ENCODE measurements at places on chromosomes 6 and 20. TPM values are rescaled to one million over a fixed set of nuclear protein-coding genes. Genes with fewer than 3 reads are reported as not detected.

Gene BTN3A1
- total RNA-seq = 61.7 TPM

Gene OR2H1
- not detected for total RNA-seq

DNA sequence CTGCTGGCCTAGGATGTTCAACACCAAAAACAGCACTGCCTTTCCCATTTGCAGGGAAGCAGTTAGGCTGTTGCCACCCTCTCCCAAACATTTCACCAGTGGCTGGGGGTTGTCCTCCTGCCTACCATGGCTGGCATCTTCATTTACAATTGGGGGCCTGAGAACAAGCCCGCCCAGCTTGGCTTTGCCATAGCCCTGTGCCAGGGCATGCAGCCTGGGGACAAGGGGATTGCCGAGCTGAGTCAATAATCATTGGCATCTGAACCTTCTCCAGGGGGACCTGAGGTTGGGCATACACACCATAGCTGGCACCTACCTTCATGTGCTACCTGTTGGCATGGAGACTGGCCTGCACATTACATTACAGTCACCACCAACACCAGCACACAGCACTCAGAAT is 345.1 kb downstream of the KHDRBS2 start:
- DNase-seq = no peak

Gene DEFB124
- not detected for total RNA-seq

- DNase-seq = no peak
Measured at GRCh38 chr6:169738204-169738975, 13.0 kb downstream of the DYNLT2 start.

Gene USP49
- 7.7 TPM for total RNA-seq

DNA sequence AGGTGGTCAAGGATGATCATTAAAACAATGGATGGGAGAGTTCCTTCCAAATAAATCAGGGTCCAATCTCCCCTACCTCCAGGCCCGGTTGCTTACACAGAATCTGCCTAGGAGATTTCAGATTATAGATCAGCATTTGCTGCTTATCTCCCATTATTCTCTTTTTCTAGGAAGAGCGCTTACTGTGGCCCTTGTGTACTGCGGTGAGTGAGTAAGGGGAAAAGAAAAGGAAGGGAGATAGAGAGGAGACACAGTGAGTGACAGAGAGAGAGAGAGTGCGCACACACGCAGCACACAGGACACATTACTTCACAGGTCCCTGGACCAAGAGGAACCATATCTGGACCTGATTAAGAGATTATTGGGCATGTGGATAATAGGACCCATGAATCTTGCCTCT is 6.2 kb downstream of the LATS1 start:
- no peak for DNase-seq

Gene VPS52
- 97.2 TPM for total RNA-seq

- DNase-seq = no peak
Measured at GRCh38 chr20:22723659-22724058, 139.3 kb upstream of the FOXA2 start.

GRCh38 chr6:6907286-6907685 is 200.5 kb upstream of the RREB1 start:
- DNase-seq = no peak

DNA sequence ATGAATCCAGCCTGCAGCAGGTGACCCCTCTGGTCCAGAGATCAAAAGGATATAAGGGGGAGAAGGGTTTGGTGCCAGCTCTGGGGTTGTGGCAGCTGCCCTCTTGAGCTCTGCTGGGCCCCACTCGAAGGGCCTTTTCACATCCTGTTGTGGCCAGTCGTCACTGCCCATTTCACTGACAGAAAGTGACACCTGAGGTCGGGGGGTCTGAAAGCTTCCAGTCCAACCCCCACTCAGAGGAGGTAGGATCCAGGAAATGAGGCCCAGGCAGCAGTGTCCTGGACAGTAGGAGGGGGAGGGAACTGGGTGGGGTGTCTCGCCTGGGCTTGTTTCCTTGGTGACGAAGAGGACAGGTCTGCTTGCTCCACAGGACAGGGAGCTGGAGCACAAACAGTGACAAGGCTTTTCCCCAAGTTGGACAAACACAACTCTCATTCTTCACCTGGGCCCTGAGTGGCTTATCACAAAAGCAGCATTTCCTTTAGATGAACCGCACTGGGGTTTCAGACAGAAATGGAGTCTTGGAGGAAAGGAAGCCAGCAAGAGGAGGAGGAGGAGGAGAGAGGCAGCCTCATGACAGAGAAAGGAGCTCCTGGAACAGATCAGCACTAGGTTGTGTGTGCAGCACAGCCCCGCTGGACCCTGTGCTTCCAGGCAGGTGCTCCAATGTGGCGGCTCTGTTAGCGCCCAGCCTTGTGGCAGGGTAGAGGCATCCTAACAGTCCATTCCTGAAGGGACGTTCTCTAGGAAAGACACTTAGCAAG is 11.0 kb downstream of the FRS3 start:
- DNase-seq = no peak

Gene NR2E1
- not detected for total RNA-seq

Gene TMEM170B
- 2.6 TPM for total RNA-seq

Gene RSPO3
- not detected for total RNA-seq

Gene MAFB
- 0.61 TPM for total RNA-seq

Gene HTR1B
- total RNA-seq = not detected

DNA sequence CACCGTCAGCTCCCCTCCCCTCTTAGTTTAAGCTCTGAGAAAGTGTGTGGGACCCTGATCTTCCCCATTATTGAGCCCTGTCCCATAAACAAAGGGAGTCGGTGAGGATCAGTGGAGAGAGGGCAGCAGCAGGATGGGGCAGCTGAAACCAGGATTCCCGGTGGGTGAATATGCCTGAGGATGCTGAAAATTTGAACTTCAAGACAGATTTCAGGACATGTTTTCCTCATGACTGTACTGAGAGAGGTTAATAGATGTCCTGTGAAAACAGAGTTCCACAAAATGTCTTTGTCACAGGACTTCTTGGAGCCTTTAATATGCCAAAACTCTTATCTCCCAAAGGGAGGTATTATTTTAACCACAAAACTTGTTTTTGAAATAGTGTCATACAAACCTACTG is 53.5 kb upstream of the SLC22A16 start:
- DNase-seq = no peak

Gene RIMS1
- total RNA-seq = not detected

- DNase-seq = no peak
Measured at GRCh38 chr6:72580281-72580940, 41.5 kb upstream of the KCNQ5 start.

DNA sequence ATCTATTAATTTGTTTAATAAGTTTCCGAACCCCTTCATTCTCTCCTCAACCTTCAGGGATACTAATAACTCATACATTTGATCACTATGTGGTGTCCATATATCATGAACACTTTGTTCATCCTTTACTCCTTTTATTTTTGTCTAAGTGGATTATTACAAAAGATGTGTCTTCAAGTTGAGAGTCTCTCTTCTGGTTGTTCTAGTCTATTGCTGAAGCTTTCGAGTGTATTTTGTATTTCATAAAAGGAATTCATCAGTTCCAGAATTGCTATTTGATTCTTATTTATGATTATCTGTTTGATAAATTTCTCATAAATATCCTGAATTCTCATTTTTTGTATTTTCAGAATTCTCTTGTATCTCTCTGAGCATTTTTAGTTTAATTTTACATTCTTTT is 96.5 kb upstream of the RUNX2 start:
- no peak for DNase-seq

- no peak for DNase-seq
Measured at GRCh38 chr6:155813548-155813947, 357.9 kb upstream of the NOX3 start.

- no peak for DNase-seq
Measured at GRCh38 chr6:83914953-83915352, 55.5 kb downstream of the CYB5R4 start.

Gene HACE1
- total RNA-seq = 7.1 TPM

GRCh38 chr6:37690964-37691735 is 6.5 kb downstream of the MDGA1 start:
- no peak for DNase-seq

GRCh38 chr6:12313992-12314589 is 23.9 kb downstream of the EDN1 start:
- no peak for DNase-seq

DNA sequence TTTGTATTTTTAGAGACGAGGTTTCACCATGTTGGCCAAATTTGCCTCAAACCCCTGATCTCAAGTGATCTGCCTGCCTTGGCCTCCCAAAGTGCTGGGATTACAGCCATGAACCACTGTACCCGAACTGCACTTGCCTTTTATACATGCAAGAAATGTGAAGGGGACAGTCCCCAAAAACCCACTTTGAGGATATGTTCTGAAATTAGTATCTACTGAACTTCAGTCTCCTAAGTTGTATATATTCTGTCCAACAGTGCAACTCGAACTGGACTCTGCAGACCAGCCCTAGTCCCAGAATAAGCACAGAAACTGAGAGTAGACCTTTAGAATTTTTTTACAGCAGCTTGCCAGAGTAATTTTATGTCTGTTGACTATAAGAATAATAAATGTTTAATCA is 28.5 kb downstream of the BACH2 start:
- no peak for DNase-seq

DNA sequence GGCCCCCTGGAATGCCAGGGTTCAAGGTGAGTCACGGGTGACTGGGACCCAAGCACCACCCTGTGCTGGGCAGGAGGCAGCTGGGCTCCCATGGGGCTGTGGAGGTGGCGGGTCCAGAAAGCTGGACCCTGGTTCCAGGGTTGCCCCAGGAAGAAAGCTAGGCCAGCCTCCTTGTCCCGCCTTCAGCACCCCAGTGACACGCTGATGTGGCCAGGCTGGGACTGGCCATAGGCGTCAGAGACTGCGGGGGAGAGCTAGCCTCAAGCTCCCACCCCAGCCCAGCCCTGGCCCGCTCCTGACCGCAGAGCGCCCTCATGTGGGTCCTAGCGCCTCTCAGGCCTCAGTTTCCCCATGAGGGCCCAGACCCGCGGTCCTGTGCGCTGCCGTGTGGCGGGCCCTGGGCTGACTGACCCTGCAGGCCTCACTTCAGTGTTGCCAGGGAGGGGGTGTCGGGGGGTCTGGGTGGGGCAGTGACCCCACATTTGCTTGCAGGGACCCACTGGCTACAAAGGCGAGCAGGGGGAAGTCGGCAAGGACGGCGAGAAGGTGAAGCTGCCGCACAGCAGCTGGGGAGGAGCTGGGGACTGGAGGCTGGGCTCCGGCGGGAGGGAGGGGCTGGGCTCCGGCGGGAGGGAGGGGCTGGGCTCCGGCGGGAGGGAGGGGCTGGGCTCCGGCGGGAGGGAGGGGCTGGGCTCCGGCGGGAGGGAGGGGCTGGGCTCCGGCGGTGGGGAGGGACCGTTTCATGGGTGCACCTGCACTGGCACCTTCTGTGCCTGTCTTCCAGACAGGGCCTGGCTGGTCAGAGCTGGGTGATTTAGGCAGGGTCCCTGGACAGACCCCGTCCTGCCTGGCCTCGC is 7.9 kb downstream of the COL9A3 start:
- no peak for DNase-seq

Gene FHL5
- total RNA-seq = not detected

DNA sequence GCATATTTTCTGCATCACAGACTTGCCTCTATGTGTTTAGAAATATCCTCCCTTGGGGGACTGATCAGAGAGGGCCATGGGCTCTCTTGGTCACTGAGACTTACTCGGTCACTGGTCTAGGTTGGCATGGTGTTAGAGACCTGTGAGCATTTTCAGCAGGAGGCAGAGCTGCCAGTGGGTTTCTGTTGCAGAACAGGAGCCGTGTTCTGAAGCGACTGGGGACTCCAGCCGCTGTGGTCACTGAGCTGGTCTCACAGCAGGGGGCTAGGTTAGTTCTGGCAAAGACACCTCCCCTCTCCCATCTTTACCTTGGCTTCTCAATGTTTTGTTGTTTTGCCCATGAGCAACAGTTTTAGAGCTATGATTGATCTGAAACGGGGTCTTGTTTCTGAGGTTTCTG is 8.7 kb downstream of the TMEM181 start:
- DNase-seq = no peak

DNA sequence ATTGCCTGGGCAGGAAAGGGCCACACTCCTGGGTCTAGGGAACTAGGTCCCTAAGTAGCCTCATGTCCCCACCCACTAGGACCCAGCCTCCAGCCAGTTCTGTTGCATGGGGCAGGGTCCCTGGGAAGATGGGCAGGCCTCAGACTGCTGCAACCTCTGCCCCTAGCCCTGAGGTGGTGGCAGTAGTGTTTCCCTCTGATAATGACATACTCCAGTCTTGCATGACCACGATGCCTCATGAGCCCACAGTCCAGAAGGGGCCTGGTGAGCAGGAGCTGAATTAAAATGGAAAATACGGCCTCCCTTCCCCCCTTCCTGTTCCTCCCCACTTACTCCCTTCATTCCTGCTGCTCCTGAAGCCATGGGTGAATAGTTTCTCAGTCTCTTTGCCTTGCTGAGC is 36.0 kb upstream of the SCRT2 start:
- DNase-seq = no peak

Gene FLRT3
- not detected for total RNA-seq

Gene ELOVL5
- total RNA-seq = 127 TPM

DNA sequence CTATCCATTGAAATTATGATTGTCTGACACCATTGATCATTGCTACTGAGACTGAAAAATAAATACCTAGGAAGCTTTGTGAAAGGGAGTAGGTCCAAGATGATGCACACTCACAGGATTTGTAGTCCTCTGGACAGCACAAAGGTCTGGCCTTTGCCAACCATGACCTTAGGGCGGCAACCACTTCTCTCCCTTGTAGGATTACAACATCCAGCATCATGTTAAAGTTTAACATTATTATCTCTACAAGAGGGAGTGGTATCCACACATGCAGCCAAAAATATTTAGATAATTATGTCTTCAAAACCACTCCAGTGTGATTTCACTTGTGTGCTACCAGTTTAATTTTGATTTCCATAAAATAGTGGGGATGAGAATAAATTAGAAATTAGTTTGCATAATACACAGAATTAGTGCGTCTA is 51.1 kb upstream of the NHSL1 start:
- no peak for DNase-seq

GRCh38 chr20:57267158-57267821 is 849 bp upstream of the BMP7 start:
- DNase-seq = no peak

Measured in activated B cell treated with CpG ODN at 0.5 μM for 24 hours (primary cell).